Femur (tissue), 1 donor: ENCODE measurements at places on chromosomes 5 and 9.

DNA sequence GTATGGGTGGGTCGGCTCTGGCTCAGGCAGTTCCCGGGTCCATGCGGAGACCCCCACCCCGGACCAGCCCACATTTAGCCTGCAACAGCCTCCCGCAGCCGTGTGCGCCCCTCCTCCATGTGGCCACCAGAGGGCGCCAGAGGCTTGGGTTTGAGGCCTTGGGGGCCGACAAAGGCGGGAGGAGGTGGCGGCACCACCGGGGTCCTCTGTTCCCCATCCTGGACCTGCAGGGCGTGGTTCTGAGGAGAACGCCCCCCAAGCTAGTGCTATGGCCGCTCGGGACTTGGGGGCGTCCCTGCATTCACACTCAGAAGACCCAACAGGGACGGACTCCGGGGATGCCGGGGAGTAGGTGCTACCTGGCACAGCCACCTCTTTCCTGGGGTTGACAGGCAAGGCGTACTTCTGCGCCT lies 16.5 kb downstream of the ASS1 start:
- peak; percentile 66 for DNase-seq

- DNase-seq, result no peak
Measured at GRCh38 chr9:106432631-106433030, 430.3 kb upstream of the ZNF462 start.

GRCh38 chr9:26463837-26464236 lies 428.8 kb downstream of the CAAP1 start:
- no peak for DNase-seq

DNA sequence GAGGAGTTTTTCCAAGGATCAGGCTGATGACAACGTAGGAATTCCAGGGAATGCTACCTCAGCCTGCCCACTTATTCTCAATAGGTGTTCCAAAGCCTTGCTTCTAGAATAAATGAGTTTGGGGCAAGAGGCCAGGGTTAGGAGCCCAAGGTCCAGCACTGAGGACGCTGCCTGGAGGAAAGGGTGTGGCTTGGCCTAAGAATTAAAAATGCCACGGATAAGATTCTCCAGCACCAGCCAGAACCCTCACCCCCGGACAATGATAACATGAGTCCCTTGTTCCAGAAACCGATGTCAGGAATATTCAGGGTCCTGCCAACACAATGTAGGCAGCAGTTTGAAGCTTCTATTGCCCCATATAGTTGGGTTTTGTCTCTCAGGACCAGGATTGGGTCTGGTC lies 7.6 kb downstream of the SPRY4 start:
- DNase-seq, result no peak

DNA sequence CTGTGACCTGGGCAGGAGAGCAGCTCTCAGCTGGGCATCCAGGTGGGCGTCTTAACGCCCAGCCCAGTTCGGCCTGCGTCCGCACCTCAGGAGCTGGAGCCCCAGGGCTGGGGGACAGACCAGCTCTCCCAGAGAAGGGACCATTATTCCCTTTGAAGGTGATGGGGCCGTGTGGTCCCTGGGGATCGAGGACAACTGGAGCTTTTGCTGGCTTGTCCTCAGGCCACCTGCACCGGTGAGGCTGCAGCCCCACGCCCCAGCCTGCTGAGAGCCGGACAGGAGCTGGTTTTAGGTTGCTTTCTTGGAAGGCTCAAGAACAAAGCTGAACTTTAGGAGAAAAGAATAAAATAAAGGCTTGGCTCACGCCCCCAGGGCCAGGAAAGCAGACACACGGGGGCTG lies 40.9 kb downstream of the NACC2 start:
- no peak for DNase-seq

DNA sequence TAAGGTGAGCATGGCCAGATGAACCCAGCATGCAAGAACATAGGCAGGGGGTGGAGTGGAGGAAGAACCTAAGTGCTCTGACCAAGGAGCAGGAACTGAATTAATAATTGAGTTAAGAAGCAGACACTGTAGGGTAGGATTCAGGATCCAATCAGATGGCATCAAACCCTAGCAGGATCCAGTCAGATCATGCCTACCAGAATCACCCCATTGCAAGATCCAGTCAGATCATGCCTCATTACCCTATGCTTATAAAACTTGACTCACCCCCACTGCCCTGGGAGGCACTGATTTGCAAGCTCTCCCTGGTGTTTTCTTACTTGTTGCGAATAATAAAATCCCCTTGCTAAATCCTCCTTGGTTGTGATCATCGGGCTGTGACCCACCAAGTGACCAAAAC lies 19.7 kb downstream of the TUSC1 start:
- DNase-seq, result no peak

GRCh38 chr5:90226433-90227099 lies 183.0 kb downstream of the CETN3 start:
- DNase-seq, result peak; percentile 21

DNA sequence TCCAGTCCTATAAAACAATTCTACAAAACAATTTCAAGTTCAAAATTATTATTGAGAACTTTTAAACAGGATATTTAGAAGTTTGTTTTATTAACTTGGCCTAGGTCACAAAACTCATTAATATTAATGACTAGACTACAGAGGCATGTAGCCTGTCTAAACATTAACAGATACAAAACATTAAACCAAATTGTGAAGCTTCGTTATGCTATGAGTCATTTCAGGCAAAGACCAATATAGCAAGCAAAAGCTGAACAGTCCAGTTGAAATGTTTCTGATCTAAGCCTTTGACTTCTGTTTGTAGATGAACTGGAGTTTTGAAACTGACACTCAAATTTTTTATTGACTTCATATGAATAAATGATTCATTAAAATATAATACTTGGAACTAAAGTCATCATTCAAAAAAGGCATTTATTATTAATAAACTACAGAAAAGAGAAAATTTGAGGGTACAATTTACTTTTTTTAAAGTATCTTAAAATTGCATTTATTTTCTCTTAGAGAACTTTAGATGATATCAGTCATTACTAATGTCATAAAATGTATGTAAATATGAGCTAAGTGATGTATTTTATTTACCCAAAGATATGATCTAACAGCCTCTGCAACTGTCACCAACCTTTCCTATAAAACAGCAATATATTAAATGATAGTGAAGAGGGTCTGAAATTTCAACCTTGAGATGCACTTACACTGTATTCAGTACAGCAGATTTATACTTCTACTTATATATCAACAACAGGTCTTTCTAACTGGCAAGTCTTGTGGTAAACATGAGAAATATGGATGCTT lies 188.8 kb downstream of the COMMD10 start:
- no peak for DNase-seq

GRCh38 chr5:56698463-56699381 lies 116.6 kb upstream of the MAP3K1 start:
- no peak for DNase-seq
